Activated naive CD4-positive, alpha-beta T cell treated with anti-CD3 and anti-CD28 coated beads for 36 hours (primary cell): ENCODE measurements at places on chromosomes 4 and X.

DNA sequence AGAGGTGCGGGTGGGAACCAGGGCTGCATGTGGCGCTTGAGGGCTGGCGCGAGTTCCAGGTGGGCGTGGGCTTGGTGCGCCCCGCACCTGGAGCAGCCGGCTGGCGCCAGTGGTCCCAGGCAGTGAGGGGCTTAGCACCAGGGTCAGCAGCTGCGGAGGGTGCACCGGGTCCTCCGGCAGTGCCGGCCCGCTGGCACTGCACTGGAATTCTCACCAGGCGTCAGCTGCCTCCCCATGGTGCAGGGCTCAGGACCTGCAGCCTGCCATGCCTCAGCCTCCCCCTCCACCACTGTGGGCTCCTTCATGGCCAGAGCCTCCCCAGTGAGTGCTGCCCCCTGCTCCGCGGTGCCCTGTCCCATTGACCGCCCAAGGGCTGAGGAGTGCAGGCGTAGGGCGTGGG, 174.0 kb downstream of the ADAM29 start:
- no peak for DNase-seq

GRCh38 chr4:1720163-1720983, 750 bp downstream of the TMEM129 start:
- DNase-seq = peak; percentile 66

DNA sequence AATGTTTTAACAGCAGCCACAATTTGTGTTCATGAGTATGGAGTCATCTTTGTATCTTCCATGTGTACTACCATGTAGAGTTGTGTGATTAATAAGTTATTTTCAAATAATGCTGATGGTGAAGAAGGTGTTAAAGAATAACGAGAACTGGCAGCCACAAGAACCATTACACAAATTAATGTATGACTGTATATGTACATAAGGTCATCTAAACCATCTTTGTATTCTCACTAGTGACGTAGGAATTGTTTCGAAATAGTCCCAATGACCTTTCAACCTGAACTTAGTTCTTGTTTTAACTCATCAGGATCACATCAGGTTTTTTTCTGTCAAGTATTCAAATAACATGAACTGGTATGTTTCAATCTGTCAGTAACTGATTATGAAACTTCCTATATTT, 48.3 kb upstream of the NOCT start:
- DNase-seq = no peak

DNA sequence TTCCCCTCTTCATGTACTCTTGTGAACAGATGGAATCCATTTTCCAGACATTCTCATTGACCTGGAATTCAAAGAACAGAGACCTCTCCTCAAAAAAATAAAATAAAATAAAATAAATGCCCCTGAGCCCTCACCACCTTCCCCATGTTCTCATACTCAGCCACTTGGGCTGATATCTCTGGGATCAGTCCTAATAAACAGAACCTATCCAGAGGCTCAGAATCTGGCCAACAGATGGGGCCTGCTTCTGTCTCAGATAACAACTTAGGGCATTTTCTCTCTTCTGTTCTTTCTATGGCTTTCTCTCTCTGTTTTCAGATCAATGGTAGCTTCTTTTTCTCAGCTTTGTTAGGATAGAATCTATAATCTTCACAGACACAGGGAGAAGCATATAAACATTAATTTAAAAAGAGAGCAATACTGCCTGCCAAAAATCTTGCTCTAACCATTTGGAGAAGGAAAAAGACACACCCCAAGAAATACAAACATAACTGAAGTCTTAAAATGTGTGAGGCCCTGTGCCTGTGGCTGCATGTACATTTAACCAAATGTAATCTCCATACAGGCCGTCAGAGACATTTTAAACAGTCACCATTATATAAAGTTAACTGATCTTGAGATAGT, 907.1 kb downstream of the FAT4 start:
- no peak for DNase-seq

- DNase-seq = no peak
Measured at GRCh38 chrX:107207089-107207488, 678 bp downstream of the DNAAF6 start.

DNA sequence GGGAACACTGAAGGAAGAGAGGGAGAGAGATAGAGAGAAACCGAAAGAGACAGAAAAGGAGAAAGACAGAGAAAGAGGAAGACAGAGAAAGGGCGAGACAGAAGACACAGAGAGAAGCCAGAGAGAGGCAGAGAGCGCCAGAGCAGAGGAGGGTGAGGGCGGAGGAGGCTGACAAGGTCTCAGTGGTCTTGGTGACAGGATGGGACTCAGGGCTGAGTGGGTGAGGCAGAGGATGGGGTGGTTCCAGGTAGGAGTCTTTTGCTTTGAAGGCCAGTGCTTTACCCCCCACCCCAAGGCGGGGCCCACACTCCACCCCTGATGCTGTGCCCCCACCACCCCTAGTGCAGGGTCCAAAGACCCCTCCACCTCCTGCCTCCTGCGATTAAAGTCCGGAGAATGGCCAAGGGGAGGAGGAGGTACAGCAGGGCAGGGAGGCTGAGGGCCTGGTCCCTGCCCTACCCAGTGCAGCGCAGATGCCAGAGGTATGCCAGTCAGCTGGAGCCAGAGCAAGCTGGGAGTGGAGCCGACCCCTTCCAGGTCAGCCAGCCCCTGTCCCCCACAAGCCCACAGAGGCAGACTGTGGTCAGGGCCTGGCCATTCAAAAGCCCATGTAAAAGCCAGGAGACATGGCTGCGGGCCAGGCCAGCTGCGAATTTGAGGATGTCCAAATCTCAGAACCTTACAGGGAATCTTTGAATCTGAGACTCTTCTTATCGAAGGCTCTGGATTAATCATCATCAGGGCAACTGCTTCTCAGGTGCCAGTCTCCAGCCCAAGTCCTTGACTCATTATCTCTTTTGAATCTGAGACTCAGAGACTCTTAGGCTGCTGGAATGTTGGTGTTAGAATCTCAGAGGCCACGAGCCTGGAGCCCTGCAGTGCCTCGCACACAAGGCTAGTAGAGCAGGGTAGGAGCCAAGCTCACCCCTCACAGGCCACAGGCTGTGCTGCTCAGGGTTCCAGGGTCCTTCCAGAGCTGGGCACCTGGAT, 758 bp downstream of the IQSEC2 start:
- no peak for DNase-seq

DNA sequence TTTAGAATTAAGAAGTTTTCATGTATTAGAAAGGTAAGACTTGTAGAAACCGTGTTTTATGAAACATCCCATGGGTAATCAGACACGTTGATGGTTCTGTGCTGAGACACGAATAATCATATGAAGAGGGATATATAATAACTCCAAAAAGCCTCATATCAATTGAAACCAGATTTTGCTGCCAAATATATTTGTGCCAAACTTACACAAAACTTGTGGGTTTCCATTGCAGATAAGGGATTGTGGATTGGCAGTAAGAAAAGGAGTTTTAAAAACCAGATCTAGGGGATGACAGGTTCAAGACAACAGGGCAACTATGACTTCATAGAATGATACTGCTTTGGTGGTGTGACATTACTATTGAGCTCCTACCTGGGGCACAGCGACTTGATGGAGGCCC, 616.1 kb downstream of the BCOR start:
- DNase-seq = no peak

DNA sequence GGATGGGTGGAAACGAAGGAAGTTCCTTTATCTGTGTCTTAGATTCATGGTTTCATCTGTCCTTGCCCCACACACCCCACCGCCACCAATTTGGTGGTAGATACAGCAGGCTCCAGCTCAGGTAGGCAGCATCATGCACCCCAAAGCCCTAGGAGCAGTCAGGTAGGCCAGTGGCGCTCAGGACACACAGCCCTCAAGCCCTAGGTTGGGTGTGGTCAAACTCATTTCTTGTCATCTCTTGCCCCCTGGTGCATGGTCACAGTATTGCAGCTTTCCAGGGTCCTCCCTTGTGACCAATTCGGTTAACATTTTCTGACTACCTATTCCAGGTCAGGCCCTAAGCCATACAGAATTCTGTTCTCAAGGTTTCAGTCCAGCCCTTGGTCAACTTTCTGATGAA, 14.5 kb upstream of the PRRG3 start:
- peak; percentile 74 for DNase-seq

DNA sequence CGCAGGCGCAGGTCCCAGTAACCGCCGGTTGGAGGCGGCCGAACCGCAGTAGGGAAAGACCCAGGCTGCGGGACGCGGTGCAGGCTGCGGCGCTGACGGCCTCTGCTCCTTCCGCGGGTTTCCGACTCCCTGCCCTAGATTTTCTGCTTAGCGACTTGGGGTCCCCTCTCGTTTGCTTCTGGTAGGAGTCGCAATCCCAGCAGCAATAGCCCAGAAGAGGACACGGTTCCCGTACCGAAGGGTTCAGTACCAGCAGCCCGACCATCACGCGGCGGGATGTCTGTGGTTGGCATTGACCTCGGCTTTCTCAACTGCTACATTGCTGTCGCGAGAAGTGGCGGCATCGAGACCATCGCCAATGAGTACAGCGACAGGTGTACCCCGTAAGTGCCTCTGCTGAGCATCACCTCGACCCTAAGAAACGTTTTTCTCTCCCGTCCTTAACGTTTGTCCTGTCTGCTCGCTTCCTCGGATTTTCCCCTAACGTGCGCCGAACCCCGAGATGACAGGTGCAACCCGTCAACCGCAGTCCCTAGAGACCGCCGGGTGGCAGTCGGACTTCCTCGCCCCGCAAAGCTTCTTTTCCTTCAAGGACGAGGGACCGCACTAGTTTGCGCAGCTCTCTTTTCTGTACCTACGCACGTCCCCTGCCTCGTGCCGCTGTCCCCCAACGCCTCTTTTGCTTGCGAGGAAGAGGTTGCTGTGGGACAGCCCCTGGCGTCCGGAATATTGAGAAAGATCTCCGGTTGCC, at the start of gene HSPA4L:
Gene HSPA4L (plus strand): TSS at position 48 of the 751 bp plus-strand sequence. CDS start 229 bp downstream, at position 277.
- DNase-seq = peak; percentile 78

- no peak for DNase-seq
Measured at GRCh38 chr4:1996866-1997611, 11.7 kb downstream of the NELFA start.

- no peak for DNase-seq
Measured at GRCh38 chrX:5650904-5651303, 577.8 kb downstream of the NLGN4X start.

GRCh38 chrX:106932960-106933537, 12.8 kb downstream of the CLDN2 start:
- DNase-seq = no peak

- DNase-seq = no peak
Measured at GRCh38 chr4:47519239-47519883, 34.3 kb downstream of the ATP10D start.

- DNase-seq = no peak
Measured at GRCh38 chrX:112946227-112946626, 105.6 kb upstream of the AMOT start.

DNA sequence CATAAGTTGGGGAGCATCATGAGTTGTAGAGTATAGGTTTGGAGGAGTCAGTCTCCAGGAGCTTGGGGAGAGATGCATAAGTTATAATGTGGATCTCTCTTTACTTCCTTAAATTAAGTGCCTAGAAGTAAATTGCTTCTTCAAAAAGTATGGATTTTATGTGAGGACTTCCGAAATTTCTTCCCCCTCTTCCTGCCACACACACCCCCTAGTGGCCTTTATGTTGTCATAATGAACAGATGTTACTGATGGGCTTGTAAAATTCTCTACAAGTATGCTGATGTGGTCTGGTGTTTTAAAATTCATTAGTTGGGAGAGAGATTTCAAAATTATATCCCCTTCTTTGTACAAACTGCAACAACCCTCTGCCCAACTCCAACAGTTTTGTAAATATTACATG, 2.3 kb upstream of the METTL14 start:
- no peak for DNase-seq
